ENCODE measurements at places on chromosomes 11 and 22.

DNA sequence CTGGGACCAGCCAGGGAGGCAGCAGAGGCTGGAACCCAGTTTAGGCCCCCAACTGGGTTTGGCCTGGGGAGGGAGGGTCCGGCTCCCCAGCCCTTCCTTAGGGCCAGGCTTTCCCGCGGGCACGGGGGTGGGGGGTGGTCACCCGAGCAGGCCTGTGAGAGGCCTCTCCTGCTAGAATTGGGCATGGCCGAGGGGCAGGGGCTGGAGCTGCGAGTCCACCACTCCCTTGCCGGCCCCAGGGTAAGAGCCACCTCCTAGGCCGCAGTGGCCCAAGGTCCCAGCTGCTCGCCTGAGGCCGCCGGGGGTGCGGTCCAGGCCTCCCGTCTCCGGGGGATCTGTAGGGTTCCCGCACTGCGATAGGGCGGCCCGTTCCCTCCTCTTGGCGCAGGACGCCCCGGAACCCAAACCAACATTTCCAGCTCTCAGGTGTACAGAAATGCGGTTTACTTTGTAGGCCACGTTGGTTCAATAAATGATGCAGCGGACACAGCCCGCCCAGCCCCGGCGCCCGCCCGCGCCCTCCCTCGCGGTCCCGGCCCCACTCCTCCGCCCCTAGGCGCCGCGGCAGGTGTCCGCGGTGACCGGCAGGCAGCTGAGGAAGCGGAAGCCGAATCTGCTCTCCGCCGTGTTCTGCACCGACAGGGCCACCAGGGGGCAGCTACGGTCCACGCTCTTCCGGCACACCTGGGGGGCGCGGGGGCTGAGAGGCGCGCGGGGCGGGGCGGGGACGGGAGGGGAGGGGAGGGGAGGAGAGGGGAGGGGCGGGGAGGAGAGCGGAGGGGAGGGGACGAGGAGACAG, 5.9 kb downstream of the LMNTD2 start:
- peak; percentile 85 for DNase-seq

DNA sequence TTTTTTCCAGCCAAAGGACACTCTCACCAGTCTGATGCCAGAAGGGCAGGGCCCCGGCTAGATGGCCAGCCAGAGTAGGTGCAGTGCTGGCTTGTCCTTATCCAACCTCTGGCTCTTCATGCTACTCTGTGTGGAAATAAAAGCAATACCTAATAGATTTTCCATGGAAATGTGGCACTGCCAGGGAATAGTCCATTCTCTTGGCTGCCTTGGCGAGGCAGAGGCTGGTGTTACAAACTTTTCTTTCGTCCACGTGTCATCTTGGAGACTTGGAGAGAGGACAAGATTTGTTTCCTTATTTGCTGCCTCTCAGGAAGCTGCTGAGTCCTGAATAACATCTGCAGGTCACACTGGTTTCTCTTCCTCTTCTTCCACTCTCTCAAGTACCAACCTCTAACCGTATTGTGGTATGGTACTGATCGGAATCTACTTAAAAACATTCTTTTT, 17.2 kb upstream of the C1QTNF4 start:
- no peak for DNase-seq

DNA sequence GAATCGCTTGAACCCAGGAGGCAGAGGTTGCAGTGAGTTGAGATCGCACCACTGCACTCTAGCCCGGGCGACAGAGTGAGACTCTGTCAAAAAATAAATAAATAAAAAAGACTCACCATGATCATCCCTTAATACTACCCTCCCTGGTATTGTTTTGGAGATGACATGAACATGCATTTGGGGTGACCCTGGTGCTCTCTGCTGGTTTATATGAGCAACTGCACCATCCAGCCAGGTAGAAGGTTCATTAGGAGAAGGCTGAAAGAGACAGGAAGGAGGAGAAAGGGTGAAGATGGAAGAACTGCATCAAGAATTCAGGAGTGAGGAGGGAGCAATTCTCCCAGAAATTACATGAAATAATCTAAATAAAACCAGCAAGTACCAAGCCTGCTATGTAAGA, 37.8 kb downstream of the SLC5A1 start:
- peak; percentile 27 for DNase-seq

- DNase-seq: no peak
Observed at GRCh38 chr22:46672731-46673130, 52.5 kb downstream of the GRAMD4 start.

DNA sequence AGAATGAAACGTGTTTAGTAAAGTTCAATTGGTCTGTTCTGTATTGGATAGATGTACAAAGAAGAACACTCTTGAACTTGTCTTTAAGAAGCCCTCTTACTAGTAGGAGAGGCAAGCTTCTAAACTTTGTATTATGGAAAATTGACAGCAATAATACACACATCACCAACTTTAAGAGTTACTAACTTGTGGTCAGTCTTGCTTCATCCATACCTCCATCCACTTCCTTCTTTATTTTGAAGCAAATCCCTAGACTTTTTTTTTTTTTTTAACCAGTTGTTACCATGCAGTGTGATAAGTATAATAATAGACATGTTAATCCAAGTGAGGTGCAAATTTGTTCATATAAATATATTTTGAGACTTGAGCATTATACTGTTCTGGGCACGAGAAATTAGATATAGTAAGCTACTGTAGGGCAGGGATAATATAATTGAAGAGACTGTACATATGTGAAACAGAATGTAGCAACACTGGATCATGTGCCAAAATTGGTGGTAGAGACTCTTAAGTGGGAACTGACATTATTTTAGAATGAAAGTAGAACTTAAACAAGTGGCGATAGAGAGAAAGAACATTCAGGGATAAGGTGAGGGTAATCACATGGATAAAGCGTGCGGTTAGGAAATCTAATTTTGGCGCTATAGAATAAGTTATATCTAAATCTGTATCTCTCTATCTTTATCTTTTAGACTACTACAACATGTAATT, 6.5 kb downstream of the FAR1 start:
- DNase-seq: no peak

GRCh38 chr11:60897496-60897895, 8.9 kb downstream of the PRPF19 start:
- no peak for DNase-seq

- peak; percentile 56 for DNase-seq
Observed at GRCh38 chr11:68002938-68003845, 705 bp downstream of the UNC93B1 start.

DNA sequence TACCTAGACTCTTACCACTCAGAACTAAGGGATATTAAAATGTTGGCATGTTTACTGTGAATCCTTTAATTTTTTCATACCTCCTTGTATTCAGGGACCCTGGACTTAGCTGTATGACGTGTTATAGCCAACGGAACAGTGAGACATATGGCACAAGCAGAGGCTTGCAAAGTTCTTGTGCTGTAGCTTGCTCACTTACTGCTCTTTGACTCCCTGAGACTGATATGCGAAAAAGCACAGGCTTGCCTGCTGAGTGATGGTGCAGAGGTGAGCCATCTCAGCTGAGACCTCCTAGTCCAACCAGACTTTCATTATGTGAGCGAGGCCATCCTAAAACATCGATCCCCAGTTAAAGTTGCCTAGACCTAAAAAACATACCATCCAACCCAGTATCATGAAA, 811.0 kb downstream of the METTL15 start:
- no peak for DNase-seq

DNA sequence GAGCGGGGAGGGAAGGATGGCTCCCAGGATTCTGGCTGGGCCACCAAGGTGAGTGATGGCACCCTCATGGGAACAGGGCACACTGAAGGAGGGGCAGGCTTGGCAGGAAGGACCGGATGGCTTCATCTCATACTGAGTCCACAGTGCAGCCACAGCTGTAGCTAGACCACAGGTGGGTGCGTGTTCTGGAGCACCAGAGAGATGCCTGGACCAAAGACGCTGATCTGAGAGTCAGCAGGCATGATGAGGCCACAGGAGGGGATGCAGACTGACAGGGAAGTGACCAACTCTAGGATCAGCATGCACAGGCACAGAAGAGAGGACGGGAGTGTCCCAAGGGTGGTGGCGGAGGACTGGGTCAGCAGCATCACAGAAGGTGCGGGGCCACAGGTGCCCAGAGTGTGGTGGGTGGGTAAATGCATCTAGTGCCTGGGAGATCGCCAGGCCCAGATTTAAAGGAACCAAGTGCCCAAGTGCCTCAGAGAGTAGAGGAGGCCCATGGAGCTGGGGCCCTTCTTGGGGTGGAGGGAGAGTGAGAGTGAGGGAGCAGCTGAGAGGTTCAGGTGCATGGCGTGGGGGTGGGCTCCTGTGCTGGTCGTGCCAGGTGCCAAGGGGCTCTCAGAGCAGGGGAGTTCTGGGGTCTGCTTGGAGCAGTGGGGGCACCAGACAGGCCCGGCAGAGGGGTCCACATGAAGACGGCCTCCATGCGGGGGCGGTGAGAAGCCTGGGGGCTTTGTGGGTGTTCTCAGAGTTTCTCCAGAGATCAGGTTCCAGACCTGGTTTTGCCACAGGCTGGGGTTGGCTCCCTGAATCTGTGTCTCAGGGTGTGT, 113.7 kb downstream of the CEP164 start:
- DNase-seq: no peak

DNA sequence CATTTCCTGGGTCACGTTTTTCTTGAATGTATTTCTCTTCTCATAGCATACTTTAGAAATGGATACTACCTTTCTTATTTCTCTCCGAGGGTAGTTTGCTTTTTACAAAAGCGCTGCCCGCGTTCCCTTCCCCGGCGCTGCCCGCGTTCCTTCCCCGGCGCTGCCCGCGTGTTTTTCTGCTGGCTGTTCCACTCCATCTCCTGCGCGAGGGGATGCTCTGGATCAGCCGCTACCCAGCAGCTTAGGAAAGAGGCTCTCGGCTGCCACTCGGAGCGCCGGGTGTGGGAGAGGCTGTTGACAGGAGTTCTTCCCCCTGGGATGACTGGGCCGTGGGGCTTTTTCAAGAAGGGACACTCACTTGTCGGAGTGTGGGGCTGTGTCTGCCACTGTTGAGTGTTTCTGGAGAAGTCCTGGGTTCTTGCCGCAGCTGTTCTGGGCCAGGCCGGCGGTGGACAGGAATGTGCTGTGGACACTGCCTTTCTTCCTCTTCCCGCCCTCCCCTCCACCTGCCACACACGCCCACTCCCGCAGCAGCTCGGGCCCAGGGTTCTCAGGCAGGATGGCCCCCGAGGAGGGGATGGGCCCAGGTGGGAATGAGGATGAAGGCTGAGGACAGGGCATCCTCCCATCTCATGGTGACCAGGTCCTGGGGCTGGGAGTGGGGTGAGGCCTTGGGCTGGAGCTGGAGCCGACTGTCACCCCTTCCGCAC, 30.6 kb downstream of the GLB1L2 start:
- no peak for DNase-seq

DNA sequence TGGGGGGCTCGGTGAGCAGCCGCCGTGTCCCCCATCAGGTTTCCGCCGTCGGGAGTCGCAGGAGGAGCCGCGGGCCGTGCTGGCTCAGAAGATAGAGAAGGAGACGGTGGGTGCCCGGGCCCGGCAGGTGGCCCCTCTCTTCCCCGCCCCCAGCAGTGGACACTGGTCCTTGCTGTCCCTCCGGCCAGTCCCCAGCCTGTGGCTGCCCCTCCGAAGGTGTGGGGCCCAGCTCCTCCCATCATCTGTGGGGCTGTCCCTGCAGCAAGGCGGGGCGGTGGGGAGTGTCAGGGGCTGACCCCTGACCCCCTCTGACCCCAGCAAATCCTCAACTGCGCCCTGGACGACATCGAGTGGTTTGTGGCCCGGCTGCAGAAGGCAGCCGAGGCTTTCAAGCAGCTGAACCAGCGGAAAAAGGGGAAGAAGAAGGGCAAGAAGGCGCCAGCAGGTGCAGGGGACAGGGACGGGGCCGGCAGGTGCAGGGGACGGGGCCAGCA, 15.3 kb downstream of the EPS8L2 start:
- DNase-seq: no peak

DNA sequence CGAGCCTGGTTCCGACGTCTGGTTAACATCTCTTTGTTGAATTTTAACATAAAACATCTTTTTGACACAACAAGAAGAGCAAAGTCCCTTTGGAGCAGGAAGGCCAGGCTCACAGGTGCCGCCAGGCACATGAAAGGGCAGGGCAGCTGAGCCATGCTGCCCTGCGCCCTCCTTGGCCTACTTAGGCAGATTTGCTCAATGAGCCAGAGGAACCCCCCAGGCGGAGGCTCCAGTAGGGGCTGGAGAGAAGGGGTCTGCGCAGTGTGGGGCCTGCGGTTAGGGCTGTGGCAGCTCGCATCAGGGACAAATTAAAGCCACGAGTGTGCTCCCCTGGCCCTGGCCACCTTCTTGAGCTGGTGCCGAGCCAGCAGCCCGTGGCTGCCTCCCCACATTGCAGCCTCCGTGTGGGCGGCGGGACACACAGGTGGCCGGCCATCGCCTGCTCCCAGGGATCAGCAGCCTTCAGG, 9.9 kb upstream of the SLC22A12 start:
- DNase-seq: no peak

- no peak for DNase-seq
Observed at GRCh38 chr22:49877642-49878041, 24.0 kb downstream of the ZBED4 start.

- no peak for DNase-seq
Observed at GRCh38 chr11:85791409-85791990, 19.4 kb downstream of the SYTL2 start.

GRCh38 chr22:48931452-48931851, 896.2 kb downstream of the BRD1 start:
- no peak for DNase-seq

DNA sequence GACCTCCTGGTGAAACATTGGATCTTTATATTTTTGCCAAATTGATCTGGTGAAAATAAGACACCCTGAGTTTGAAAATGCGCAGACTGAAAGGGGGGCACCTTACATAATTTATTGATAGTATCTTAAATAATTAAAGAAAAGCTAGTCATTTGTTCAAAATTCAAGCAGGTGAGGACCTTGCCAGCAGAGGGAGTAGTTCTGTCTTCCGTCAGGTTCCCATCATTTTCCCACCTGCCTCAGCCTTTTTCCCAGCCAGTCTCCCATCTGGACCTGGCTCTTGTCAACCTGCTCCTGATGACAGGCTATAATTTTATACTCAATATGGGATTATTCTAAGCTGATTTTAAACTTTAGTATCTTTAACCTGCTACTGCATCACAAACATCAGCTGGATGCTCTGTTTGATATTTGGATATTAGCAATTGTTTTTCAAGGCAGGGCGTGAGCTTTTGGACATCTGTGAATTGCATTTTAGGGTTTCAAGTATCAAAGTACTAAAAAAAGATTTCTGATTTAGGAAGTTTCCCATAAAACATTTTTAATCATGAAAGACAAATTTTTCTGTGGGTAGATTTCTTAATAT, 132.0 kb downstream of the ELP4 start:
- DNase-seq: peak; percentile 65

GRCh38 chr11:43555186-43555585, 125.4 kb upstream of the HSD17B12 start:
- no peak for DNase-seq
